ENCODE measurements at places on chromosomes 16 and 17.
A peak's percentile ranks its signal among the peaks of the same experiment; 100 is the strongest.

GRCh38 chr16:593406-593805, 3.5 kb downstream of the RAB40C start:
- DNase-seq = no peak

DNA sequence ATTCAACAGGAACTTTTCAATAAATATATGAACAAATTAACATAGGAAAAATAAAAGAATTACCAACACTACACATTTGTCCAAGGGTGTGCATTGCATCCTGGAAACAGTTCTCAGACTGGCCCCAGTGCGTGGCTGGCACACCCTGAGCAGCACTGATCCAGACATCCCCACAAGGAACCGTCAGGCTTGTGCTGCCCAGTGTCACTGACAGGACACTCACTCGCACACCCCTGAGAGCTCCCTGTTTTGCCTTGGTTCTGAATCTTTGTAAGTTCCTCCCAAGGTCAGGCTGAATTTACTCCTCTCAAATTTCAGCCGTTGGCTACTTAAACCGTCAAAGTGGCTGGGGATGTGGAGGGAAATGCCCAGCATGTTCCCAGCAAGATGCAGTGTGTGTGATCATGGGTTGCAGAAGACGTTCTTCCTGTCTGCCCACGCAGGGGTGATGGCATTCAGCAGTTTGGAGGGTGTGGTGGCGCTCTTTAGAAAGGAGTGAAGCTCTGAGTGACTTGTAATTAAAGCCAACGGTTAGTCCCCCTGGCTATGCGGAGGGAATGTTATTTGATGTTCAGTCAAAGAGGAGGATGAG, 1.7 kb downstream of the MT2A start:
- DNase-seq = peak; percentile 59

DNA sequence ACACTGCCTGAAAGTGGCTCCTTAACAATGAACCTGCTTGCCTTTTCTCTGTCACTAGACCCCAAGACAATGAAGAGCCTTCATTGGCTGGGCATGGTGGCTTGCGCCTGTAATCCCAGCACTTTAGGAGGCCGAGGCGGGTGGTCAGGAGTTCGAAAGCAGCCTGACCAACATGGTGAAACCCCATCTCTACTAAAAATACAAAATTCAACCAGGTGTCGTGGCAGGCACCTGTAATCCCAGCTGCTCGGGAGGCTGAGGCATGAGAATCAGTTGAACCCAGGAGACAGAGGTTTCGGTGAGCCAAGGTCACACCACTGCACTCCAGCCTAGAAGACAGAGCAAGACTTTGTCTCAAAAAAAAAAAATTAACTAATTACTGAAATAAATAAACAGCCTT, 45.3 kb upstream of the SEC14L1 start:
- no peak for DNase-seq

GRCh38 chr17:70067134-70067533, 7.9 kb upstream of the KCNJ16 start:
- no peak for DNase-seq

DNA sequence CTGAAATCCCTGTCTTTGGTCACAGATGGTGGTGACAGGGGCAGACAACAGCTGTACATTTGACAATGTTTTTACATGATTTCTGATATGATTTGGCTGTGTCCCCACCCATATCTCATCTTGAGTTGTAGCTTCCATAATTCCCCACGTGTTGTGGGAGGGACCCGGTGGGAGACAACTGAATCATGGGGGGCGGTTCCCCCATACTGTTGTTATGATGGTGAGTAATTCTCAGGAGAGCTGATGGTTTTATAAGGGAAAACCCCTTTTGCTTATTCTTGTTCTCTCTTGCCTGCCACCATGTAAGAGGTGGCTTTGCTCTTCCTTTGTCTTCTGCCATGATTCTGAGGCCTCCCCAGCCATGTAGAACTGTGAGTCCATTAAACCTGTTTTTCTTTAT, 353.9 kb downstream of the CPPED1 start:
- DNase-seq = no peak

DNA sequence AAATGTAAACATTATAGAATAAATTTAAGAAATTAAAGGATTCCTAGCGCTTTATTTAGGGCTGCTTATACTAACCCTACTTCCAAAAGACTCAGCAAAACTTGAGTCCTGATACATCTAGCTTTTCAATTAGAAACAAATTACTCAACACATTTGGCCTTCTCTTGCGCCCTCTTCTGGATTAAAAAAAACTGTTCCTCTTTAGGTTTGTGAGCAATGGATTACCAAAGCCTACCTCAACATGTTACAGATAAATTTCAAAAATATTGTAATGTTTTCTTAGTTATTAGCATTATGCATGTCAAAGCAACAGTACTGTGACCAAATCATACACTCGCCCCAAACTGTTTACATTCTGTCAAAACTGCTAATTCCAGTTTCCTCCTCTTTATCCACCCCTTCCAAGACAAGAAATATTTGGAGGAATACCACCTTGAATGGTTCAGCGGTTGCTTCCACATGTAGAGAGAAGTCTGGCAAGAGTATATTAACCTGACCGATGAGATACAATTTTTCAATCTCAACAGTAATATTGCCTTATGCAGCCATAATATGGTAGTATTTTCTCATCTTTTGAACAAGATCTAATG, 2.7 kb downstream of the NUFIP2 start:
- DNase-seq = no peak

- DNase-seq = no peak
Measured at GRCh38 chr17:83186226-83186625, 106.8 kb downstream of the METRNL start.

DNA sequence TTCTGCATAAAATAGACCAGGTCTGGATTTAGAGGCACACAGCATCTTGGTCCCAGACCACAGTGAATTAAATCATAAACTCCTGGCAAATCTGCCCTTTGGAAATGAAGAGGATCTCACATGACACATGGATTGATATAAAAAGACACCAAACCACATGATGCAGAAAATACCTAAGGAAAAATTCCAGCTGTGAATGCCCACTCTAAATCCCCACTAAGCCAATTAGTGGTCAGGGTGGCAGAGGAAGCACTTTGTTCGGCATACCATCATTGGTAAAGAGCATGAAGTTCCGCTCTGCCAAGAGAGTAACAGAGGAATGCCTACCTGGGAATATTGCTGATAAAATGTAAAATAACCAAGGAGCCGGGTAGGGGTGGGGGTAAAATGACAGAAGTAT, 32.4 kb upstream of the NOL11 start:
- no peak for DNase-seq

DNA sequence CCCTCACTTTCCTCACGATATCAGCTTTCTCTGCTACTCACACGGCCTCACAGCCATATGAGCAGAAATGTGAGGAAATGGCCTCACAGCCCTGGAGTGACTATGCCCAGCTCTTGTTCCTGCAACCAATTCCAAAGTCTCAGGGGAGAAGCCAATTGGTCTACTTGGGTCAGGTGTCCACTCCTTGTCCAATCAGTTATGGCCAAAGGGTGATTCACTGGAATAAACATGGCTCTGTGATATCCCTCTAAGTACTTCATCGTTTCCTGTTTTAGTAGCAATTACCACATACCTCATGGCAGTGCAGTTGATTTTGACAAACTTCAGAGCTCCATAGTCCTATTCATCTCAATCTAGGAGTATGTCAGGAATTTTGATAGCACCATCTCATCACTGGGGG, 195.4 kb downstream of the KATNIP start:
- DNase-seq = no peak

- DNase-seq = no peak
Measured at GRCh38 chr16:10979717-10980601, 35.6 kb downstream of the CLEC16A start.

DNA sequence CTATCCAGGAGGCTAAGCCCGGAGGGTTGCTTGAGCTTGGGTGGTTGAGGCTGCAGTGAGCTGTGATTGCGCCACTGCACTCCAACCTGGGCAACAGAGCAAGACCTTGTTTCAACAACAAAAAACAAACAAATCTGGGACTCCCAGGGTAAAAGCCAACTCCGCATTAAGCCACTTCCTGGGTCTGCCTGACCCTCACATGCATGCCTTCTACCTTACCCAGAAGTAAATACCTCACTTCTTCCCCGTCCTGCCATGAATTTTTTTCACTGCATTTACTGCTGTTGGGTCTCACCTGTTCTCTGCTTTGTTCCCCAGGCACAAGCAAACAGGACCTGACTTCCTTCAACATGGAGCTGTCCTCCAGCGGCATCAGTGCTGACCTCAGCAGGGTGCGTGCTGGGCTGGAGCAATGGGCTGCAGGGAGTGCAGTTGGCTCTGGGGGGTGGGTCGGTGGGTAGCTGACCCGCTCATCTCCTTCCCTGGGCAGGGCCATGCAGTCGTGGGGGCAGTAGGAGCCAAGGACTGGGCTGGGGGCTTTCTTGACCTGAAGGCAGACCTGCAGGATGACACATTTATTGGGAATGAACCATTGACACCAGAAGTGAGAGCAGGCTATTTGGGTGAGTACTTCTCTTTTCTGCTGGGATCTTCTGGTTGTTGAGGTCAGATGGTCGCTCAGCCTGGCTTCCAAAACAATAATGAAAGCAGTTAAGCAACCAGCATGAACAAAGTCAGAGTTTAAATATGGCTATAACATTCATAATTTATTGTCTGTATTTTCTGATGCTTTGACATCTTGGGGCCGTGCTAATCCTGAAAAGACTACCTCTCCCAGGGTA, 16.4 kb downstream of the ITGAL start:
- no peak for DNase-seq

DNA sequence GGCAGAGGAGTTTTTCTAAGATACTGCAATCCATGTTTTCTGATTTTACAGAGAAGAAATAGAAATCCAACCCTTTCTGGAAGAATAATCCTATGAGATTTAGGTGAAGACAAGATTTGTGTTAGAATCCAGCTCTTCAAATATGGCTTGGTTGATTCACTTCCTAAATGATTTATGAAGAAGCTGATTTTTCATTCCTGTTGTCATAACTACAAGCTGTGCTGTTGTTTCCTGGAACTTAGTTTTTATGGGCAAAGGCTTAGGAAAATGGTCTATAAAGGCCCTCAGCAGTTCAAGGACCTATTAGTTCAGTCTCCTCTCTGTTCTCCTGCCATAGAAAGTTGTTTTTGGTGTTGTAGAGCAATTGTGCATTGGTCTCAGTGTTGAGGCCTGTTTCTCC, 174.2 kb upstream of the FAM20A start:
- no peak for DNase-seq

All from stimulated activated CD8-positive, alpha-beta memory T cell treated with anti-CD3 and anti-CD28 coated beads, Interleukin-12 subunit alpha, Interleukin-12 subunit beta, amount 100 ng/mL, for 4 hours (primary cell).